ENCODE measurements at places on chromosomes 6 and 20.

DNA sequence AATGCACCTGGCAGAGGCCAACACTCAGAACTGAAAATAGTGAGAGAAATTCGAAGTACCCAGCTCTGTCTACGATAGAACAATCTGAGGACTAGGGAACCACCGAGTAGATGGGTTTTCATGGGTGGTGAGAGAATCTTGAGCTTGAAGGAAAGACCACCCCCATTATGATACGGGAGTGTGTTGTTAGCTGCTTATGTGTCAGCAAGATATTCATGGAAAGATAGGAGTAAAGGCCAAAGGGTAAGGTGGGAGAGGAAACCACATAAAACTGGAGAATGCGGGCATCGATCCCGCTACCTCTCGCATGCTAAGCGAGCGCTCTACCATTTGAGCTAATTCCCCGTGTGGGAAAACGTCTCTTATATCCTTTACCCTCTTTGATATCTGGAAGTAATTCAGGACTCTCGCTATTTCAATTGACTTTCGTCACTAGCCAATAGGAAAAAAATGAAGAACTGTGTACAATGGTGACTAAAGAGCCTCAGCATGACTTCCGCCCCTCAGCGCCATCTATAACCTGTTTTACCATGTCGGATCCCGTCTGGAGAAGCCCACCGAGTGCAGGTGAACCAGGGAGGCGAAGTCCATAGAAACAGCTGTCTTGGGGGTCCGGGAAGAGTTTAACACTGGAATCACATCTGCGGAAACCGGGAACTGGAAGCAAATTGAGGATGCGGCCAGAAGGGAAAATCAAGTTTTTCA lies 25.0 kb upstream of the ABT1 start:
- DNase-seq = peak; percentile 62

DNA sequence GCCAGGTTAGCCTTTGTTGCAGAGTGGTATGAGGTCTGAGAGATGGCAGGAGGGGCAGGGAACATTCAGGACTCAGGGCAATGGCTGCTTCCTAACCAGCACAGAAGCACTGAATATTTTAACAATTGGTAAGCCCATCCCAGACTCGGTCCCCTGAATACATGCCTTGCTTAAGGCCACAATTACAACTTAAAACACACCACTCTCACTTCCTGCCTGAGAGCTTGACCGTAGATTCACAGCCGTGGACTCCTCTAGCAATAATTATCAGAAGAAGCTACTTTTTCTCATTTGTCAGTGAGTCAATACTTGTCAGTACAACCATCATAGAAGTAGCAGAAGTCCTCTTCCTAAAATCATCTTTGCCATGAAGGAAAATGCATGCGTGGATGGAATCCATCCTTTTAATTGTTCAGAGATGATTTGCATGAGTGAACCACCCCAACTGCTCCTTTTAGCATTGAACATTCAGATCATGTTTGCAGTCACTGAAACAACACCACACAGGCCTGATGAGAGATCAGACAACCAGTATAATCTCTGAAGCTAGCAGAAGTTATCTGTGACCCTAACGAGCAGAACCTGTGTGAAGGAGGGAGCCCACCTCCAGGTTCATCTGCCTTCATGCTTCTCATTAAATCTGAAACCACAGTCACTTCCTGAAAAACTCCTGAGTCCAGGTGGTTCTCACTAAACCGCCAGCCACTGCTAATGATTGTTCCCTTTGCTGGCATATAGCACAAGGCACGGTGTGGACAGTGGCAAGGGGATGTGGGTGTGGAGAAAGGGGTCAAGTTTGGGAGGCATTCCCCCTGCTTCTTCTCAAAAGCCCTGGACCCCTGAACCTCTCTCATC lies 333.9 kb upstream of the CNR1 start:
- DNase-seq = no peak

DNA sequence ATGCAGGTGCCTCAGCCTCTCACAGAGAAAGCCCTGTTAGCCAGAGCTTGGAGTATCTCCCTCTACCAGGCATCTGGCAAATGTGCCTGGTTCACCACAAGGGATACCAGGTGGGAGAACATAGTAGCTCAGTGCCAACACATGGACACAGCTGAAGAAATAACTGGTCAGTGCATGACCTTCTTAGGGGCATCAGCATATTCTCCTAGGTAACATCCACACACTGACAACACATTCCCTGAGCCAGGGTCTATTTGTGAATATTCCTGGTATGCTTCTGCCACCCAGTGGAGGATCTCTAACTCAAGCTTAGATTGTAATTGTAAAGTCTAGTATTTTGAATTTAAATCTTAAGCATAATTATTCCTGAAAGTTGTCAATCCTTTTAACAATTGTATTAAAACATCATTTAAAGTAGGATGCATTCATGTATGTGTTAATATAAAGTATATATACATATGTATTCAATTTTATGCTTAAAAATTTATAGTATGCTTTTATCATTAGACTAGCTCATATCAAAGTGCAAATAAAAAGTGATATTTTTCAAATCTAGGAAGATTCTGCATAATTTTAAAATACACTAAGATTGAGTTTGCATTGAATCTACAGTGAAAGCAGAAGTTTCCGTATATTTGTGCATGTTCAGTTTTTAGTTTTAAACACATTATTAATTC lies 45.3 kb upstream of the COL21A1 start:
- DNase-seq = peak; percentile 62

DNA sequence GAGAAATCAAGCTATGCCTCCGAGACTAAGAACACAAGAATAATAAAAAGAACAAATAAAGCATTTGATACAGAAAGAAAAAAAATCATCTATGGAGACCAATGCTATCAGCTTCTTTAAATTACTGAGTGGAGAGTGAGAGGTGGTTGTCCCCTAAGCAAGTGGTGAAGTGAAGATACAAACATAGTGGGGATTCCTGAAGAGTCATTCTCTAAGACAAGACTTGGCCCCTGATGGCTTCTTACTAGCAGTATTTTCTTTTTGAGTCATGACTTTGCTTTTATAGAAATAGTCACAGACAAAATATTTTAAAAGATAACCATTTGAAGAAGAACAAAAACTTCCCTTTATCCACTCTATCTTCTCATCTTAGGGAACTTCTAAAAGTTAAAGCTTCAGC lies 261.4 kb upstream of the PRDM1 start:
- DNase-seq = no peak

GRCh38 chr6:33708516-33709204 lies 2.8 kb downstream of the UQCC2 start:
- DNase-seq = no peak

GRCh38 chr20:57317789-57318371 lies 11.7 kb upstream of the SPO11 start:
- DNase-seq = no peak

DNA sequence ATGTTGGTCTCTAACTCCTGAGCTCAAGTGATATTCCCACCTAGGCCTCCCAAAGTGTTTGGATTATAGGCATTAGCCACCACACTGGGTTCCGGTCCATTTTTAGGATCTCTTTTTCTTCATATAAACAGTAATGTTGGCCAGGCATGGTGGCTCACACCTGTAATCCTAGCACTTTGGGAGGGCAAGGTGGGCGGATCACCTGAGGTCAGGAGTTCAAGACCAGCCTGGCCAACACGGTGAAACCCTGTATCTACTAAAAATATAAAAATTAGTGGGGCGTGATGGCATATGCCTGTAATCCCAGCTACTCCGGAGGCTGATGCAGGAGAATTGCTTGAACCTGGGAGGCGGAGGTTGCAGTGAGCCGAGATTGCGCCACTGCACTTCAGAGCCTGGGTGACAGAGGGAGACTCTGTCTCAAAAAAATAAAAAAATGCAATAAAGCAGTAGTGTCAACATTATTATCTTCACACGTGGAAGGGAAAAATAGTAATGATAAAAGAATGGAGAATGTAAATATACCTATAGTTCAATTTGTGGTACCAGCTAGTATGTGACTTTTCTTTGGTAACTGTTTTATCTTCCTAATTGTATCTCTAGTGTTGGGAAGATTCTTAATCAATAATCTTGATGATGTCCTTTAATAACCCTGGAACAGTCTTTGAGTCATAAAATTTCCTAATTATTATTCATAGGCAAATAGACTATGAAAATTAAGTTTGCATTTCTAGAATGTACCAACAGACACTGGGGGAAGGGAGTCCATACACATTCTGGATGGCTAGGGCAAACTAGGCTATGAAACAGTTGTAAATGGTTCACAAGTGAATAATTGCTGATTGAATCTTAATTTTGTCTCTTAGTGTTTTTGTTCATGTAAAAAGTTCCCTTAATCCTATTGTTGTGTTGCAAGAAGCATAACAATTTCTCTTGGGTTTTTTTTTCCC lies 3.6 kb downstream of the PARD6B start:
- no peak for DNase-seq
